ENCODE measurements at places on chromosomes 4 and X. TPM values are rescaled to one million over a fixed set of nuclear protein-coding genes. Genes with fewer than 3 reads are reported as not detected.

DNA sequence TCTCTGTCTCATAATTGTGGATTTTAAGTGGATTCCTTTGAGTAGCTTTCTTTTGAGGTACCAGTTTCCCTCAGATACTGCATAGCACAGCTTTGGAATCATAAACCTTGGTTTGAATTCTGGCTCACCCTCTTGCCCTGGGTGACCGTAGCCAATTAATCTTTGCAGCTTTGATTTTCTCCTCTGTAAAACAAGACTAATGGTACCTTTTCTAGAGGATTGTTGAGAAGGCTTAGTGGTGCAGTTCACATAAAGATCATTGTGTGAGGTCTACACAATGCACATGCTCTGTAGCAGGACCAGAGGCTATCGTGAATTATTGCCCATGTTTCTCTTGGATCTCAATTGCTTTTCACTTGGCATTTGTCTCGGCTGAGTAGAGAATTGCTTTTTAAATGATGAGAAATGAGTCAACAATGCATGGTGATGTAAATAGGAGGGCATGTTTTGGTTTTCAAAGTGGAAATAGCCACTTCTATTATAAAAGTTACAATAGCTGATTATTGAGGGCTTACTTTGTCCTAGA is 47.9 kb downstream of the TMEM131L start:
- DNase-seq = no peak

DNA sequence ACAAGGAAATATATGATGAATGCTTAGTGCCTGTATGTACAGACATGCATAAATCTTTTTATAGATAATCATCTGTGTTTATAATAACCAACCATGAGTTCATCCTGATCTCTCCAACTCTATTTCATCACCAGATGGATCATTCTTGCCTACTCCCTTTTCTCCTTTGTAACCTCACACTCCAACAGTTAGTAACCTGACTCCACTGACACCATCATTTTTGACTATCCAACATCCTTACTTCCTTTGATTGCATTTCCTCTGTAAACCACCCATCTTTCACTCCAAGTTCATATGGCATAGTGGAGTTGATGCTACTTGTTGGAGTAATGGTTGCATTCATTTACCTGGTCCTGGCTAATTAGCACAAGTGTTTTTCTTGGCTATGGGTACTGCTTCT is 170.6 kb downstream of the ZNF330 start:
- DNase-seq = no peak

DNA sequence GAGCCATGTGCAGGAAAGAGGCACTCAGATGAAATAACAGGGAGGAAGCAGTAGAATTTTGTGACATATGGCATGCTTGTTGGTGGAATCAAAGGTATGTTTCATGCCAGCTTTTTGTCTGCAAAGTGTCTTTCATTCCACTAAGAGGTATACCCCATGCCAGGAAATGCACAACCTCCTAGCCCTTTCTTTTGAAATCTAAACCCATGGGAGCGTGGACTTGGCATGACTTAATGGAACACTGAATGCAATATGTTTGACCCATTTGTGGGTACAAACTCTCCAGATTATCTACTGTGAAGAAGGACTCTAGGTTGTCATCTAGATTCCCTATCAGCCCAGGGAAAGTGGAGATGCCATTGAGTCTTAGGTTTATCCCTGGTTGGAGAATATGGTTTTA is 338.3 kb upstream of the TEX13C start:
- DNase-seq = no peak

DNA sequence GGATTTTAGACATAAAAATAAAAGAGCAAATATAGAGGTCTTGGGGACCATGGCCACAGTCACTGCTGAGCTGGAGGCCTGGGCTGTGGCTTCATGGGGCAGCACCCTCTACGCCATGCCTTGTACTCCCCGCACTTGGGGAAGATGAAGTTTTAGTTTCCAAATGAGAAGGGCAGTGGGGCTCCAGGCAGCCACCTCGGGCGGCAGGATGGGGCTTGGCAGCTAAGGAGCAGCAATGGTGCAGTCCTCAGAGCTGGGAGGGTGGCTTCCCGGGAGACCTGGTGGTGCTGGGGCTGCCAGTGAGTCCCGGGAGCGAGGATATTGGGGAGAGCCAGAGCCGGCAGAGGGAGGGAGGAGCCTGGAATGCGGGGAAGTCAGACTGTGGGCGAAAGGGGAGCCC is 2.4 kb downstream of the CXCR3 start:
- no peak for DNase-seq

- no peak for DNase-seq
These were observed 305.4 kb downstream of the PCDH18 start for GRCh38 chr4:137226900-137227299.

DNA sequence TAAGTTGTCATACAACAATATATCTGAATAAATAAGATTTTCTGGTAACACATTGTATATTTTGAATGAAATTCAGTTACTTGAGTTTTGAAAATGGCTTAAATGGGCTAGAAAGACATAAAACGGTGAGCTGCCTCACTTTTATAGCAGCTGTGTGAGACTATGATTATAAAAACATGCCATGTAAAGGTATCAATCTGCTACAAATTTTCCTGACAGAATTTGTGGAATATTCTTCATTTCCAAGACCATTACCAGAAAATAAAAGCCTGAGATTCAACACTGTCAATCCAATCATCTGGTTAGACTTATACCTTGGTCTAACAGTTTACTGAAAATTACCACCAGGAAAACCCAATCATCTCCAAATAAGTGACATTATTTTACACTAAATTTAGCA is 181.1 kb downstream of the SPCS3 start:
- no peak for DNase-seq

DNA sequence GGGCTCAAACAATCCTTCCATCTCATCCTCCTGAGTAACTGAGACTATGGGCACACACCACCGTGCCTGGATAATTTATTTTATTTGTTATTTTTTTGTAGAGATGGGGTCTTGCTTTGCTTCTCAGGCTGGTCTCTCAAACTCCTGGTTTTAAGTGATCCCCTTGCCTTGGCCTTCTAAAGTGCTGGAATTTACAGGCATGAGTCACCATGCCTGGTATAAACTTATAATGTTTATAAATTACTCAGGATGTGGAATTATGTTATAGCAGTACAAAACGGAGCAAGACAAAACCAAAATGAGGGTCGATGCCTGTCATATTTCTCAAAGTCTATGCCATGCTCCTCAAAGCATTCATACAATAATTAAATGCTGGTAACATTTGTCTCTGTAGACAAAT is 29.8 kb upstream of the TEX13C start:
- DNase-seq = no peak

GRCh38 chr4:150950657-150951288 is 64.3 kb downstream of the LRBA start:
- no peak for DNase-seq

GRCh38 chr4:4859325-4859798 is at the start of gene MSX1:
Gene MSX1, plus strand, starts transcription at chr4:4859665. Its CDS starts 235 bp downstream, at chr4:4859900.
- peak; percentile 84 for DNase-seq

PHKA1 gene
- total RNA-seq = 3.8 TPM

PWWP3B gene
- total RNA-seq = 0.12 TPM

SLC38A5 gene
- 9.7 TPM for total RNA-seq

SHOX gene
- not detected for total RNA-seq

Data from mucosa of descending colon (tissue), 3 donors.